Chondrocyte (in vitro differentiated cells): ENCODE measurements at places on chromosomes 6 and 20. TPM values are rescaled to one million over a fixed set of nuclear protein-coding genes. Genes with fewer than 3 reads are reported as not detected.

JPH2 gene
- total RNA-seq: 46.6 to 75.9 TPM (median 71.2 TPM) in 3 replicates

PLG gene
- not detected in 3 replicates for total RNA-seq

NCOA6 gene
- total RNA-seq: 21.5 to 43.3 TPM (median 42.3 TPM) in 3 replicates

GSTA3 gene
- not detected in 3 replicates for total RNA-seq

PI16 gene
- 0.15 TPM in 1 of 3 replicates, not detected in the others for total RNA-seq

PAX1 gene
- total RNA-seq: not detected in 3 replicates

SFTA2 gene
- total RNA-seq: not detected in 3 replicates

- H3K27ac ChIP-seq: peak overlapping the region; percentile 82
- DNase-seq: no peak
- H3K4me1 ChIP-seq: peaks cover 73% of the 10 kb centered on the region
- no peaks in the 10 kb centered on the region for H3K36me3 ChIP-seq
- H3K4me3 ChIP-seq: no peak overlapping the region
- H3K27me3 ChIP-seq: no peaks in the 10 kb centered on the region
Observed at GRCh38 chr6:5205877-5206850, 54.6 kb downstream of the LYRM4 start.

DNA sequence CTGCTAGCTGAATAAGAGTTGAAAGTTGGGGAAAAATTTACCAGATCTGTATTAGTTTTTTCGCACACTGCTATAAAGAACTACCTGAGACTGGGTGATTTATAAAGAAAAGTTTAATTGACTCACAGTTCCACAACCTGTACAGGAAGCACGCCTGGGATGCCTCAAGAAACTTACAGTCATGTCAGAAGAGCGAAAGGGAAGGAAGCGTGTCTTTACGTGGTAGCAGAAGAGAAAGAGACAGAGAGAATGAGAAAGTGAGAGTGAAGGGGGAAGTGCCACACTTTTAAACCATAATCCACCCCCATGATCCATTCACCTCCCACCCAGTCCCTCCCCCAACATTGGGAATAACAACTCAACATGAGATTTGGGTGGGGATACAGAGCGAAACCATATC lies 79.6 kb downstream of the KHDC1L start:
- H3K27ac ChIP-seq: no peak overlapping the region
- H3K4me3 ChIP-seq: no peak overlapping the region
- DNase-seq: no peak

GRCh38 chr6:146874278-146875018 lies 275.7 kb downstream of the ADGB start:
- no peaks in the 10 kb centered on the region for H3K36me3 ChIP-seq
- H3K4me3 ChIP-seq: no peak overlapping the region
- no peak for DNase-seq
- H3K4me1 ChIP-seq: peaks cover 11% of the 10 kb centered on the region
- H3K27me3 ChIP-seq: no peaks in the 10 kb centered on the region

DNA sequence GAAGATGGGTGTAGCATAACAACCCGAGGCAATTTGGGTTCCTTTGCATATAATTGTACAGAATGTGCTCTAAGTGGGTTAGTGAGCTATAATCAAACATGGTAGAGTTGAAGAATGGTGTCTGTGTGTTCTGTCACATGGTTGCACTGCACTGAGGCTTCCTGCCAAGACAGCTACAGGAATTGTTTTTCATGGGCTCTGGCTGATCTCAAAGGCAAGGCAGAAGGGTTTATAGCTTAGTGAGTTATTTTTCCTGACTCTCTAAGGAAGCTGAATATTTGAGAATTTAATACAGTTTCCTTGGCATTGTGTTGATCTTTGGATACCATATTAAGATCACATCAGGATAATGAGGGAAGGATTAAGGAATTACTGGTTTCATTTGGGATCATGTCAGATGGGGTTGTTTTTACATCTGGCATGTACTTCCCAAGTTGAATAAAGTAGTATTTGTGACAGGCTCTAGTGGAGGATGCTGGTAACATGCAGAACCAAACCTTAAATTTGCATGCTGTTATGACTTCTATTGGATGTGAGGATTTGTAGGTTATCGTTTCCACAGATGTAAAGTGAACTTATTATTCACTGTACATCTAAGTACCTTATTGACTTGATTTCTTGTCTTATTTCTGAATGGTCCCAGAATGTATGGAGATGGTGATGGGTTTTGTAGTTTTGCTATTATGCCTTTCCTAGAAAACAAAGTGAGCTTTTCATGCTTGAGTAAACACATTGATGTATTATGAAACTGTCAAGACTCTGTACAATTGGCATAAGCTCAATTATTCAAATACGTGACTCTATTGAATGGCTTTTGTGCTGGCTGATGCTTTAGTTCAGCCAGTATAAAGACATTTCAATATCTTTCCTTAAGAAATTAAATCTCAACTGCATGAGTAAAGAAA lies 43.3 kb downstream of the LRRC1 start:
- H3K36me3 ChIP-seq: peaks cover 3% of the 10 kb centered on the region
- H3K4me3 ChIP-seq: no peak overlapping the region
- H3K4me1 ChIP-seq: peaks cover 25% of the 10 kb centered on the region
- no peak overlapping the region for H3K27ac ChIP-seq
- no peak for DNase-seq

DNA sequence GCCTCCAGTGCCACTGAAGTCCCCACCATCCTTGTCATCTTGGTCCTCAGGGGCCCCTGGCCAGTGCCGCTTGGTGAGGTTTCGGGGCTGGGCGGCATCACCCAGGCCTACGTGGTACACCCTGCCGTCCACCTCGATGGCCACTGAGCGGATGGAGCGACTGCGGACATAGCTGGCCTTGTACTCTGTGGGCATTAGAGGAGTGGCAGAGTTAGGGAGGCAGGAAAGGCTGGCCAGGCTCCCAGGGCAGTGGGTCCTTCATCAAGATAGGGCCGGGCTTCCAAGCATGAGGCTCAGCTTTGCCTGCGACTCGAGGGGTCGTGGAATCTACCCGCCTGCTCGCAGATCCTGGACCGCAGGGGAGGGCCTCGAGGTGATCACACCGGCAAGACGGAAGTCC lies 119.0 kb downstream of the SULF2 start:
- H3K4me3 ChIP-seq: no peak overlapping the region
- no peak for DNase-seq
- no peaks in the 10 kb centered on the region for H3K27me3 ChIP-seq
- peaks cover 17% of the 10 kb centered on the region for H3K4me1 ChIP-seq
- H3K36me3 ChIP-seq: peaks cover 11% of the 10 kb centered on the region
- H3K27ac ChIP-seq: no peak overlapping the region

DNA sequence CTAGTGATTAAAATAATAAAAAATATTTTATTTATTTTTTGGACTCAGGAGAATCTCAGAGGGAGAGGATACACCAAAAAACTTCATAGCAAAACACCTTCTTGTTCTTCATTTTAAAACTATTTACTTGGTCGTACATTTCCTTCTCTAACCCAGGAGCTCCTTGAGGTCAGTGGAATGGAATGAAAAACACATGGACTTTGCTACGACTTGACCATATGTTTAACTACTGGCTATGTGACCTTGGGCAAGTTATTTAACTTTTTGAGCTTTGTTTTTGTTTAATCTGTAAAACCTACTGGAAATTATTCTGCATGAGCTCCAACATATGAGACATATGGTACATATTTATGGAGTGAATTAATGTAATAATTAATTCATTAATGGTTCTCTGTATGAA lies 1005.5 kb upstream of the CITED2 start:
- H3K4me1 ChIP-seq: peaks cover 32% of the 10 kb centered on the region
- no peak for DNase-seq
- H3K4me3 ChIP-seq: no peak overlapping the region

DNA sequence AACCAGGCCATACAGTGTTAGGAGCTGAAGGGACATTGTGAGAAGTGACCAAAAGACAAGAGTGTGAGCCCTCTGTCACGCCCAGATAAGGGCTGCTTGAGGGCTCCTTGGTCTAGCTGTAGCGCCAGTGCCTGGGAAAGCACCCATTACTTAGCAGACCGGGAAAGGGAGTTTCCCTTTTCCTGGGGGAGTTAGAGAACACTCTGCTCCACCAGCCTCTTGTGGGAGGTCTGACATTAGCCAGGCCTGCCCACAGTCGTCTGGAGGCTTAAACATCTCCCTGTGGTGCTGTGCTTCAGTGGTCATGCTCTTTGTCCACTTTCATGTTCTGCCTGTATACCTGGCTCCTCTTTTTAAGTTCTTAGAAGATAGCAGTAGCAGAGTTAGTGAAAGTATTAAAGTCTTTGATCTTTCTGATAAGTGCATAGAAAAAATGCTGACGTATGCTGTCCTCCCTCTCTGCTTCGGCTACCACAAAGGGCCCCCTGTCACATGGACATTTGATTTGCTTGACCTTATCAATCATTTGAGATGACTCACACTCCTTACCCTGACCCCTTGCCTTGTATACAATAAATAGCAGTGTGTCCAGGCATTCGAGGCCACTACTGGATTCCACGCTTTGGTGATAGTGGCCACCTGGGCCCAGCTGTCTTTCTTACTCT lies 201.5 kb upstream of the ECI2 start:
- no peak overlapping the region for H3K4me3 ChIP-seq
- H3K4me1 ChIP-seq: peaks cover 13% of the 10 kb centered on the region
- H3K27me3 ChIP-seq: no peaks in the 10 kb centered on the region

DNA sequence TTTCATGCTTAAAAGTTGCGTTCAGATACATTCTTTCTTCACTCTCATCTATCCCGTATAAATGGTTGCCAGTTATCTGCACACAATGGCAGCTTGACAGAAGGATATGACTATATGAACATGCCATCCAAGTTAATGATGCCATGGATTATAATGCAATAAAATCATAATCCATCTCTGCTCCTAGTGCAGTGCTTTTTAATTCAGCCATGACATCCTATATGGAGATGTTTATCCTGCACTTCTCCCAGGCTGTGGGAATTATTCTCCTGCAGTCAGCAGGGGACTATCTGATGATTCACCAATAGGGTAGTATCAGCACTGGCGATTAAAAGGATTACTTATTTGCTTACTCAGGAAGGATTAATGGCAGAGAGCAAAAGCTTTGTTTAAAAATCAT lies 273.8 kb downstream of the SAMD5 start:
- no peaks in the 10 kb centered on the region for H3K36me3 ChIP-seq
- DNase-seq: no peak
- peak overlapping the region; percentile 54 for H3K27ac ChIP-seq
- no peak overlapping the region for H3K4me3 ChIP-seq
- no peaks in the 10 kb centered on the region for H3K27me3 ChIP-seq

DNA sequence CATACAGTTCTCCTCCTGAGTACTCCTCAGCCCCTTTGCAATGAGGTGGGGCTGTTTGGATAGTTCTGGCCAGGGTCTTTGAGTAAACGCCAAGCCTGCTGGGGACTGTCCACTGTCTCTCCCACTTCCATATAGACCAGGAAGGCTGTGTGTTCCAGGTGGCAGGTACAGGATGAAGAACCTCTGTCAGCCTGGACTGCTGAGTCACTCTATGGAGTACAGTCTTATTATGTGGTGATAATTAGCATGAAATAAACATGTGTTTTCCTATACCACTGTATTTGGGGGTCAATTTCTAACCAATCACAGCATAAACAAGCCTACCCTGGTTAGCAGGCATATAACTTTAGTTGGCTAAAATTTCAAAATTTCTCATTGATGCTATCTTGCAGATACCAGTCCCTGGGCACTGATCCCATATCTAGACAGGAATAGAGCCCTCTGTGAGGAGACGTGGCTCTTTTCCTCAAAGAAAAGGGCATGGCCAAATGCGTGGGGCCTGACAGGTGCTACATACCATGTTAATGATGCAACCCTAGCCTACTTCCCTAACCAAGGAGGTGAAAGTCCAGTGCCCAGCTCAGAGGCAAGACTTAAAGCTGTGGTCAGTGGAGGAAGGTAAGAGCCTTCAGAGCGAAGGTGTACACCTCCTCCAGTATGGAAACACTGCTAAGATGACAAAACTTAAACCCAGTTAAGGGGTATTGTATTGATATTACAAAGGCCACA lies 4.5 kb upstream of the ALDH8A1 start:
- H3K27me3 ChIP-seq: no peaks in the 10 kb centered on the region
- no peak for DNase-seq
- H3K36me3 ChIP-seq: peaks cover 4% of the 10 kb centered on the region
- H3K4me1 ChIP-seq: no peaks in the 10 kb centered on the region
- H3K27ac ChIP-seq: no peak overlapping the region

- peaks cover 6% of the 10 kb centered on the region for H3K36me3 ChIP-seq
- H3K4me1 ChIP-seq: peaks cover 12% of the 10 kb centered on the region
- H3K27ac ChIP-seq: peak overlapping the region; percentile 2
- H3K27me3 ChIP-seq: no peaks in the 10 kb centered on the region
- H3K4me3 ChIP-seq: no peak overlapping the region
Observed at GRCh38 chr6:127328043-127328609, 15.3 kb downstream of the ECHDC1 start.

- H3K36me3 ChIP-seq: peaks cover 13% of the 10 kb centered on the region
- no peaks in the 10 kb centered on the region for H3K4me1 ChIP-seq
- peaks cover 2% of the 10 kb centered on the region for H3K27me3 ChIP-seq
- H3K27ac ChIP-seq: no peak overlapping the region
- no peak for DNase-seq
- no peak overlapping the region for H3K4me3 ChIP-seq
Observed at GRCh38 chr6:36155662-36156061, 25.3 kb downstream of the MAPK13 start.

- no peak for DNase-seq
- no peak overlapping the region for H3K4me3 ChIP-seq
- H3K4me1 ChIP-seq: peaks cover 6% of the 10 kb centered on the region
- H3K27ac ChIP-seq: no peak overlapping the region
Observed at GRCh38 chr6:64220801-64221200, 585.2 kb downstream of the PHF3 start.

DNA sequence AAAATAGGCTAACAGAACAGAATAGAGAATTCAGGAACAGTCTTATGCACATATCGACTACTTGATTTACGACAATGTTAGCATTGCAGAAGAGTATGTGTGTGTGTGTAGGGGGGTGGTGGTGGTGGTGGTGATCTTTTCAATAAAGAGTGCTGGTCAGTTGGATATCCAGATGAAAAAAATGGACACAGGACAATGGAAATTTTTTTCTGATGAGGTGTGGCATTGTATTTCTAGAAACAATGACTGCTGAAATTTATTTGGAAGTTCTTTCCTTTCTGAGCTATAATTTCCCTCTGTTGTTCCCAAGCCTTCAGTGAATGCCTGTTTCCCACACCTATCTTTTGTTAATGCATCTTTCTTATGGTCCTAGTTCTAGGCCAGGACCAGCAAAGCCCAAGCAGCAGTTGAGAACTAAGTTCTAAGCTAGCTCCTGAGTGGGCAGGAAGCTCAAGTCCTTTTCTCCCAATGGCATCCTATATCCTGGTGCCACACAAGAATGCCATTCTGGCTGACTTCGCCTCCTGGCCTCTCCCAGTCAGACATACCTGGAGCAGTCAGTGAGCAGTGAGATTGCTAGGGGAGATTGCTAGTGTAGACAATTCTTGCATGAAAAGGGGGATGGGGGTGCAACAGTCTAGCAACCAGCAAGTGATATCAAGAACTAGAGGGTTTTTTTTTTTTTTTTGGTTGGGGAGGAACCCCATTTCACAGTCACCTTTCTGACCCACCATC lies 1.2 kb upstream of the TOX2 start:
- DNase-seq: no peak
- H3K27me3 ChIP-seq: peaks cover 58% of the 10 kb centered on the region
- peak overlapping the region; percentile 53 for H3K4me3 ChIP-seq
- H3K27ac ChIP-seq: no peak overlapping the region
- H3K4me1 ChIP-seq: peaks cover 16% of the 10 kb centered on the region
- peaks cover 9% of the 10 kb centered on the region for H3K36me3 ChIP-seq
